ENCODE measurements at places on chromosomes 11 and 22.

- no peak for DNase-seq
These were observed 2.0 kb downstream of the JRKL start for GRCh38 chr11:96391698-96392307.

- no peak for DNase-seq
These were observed 4.8 kb downstream of the KIAA0930 start for GRCh38 chr22:45235851-45236342.

GRCh38 chr11:27497284-27497866 lies 9.2 kb downstream of the LIN7C start:
- no peak for DNase-seq

GRCh38 chr11:12167061-12168000 lies 56.9 kb downstream of the MICAL2 start:
- no peak for DNase-seq

- DNase-seq = no peak
These were observed 8.8 kb downstream of the LAYN start for GRCh38 chr11:111549196-111549868.

DNA sequence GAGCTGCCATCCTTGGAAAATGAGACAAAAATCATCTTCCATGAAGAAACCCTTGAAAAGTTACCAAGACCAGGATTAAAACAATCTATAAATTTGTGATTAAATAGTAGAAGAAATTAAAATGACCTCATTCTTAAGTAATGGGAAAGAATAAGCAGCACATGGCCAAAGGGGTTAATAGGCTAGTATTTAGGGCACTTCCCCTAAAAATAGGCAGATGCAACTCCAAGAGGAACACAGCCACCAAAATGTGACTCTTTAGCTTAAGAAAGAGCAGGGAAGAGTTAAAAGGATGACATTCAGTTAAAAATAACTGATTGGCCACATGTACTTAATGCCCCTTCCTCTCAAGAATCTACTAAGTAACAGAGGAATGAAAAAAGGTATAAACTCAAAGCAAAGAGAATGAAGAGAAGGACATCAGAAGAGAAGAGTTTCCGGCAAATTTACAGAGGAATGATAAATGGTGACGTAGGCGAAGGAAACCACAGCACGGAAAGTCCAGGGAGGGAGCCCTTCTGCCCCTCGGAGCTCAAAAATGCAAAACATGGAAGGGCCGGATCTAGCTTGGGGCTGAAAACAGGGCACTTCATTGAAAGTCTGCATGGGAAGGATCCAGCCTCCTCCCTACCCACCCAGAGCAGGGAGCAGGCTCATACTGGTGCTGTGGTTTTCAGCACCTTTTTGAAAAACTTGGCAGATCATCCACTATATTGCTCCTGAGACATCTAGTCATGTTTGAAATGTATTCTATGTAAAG lies 17.8 kb downstream of the SCUBE2 start:
- no peak for DNase-seq

- no peak for DNase-seq
These were observed 92.0 kb downstream of the CEP164 start for GRCh38 chr11:117419482-117420142.

GRCh38 chr11:133815636-133816035 lies 29.7 kb downstream of the SPATA19 start:
- DNase-seq = no peak

DNA sequence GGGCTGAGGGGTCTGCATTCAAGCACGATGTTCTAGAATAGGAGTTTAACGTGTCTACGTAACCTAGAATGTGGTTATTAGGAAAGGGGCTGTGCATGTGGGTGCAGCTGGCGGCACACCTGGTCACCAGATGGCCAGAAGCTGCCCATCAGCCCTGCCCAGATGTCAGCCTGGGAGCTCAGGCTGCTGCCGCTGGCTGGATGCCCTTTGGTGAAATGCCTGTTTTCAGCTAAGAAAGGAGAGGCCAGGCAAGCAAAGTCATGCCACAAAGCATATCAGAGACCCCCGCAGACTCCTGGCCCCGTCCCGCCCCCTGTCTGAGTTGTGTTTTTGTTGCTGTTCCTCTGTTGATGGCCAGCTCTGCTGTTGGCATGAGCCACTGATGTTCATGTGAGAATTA lies 11.3 kb upstream of the ADORA2A start:
- no peak for DNase-seq

DNA sequence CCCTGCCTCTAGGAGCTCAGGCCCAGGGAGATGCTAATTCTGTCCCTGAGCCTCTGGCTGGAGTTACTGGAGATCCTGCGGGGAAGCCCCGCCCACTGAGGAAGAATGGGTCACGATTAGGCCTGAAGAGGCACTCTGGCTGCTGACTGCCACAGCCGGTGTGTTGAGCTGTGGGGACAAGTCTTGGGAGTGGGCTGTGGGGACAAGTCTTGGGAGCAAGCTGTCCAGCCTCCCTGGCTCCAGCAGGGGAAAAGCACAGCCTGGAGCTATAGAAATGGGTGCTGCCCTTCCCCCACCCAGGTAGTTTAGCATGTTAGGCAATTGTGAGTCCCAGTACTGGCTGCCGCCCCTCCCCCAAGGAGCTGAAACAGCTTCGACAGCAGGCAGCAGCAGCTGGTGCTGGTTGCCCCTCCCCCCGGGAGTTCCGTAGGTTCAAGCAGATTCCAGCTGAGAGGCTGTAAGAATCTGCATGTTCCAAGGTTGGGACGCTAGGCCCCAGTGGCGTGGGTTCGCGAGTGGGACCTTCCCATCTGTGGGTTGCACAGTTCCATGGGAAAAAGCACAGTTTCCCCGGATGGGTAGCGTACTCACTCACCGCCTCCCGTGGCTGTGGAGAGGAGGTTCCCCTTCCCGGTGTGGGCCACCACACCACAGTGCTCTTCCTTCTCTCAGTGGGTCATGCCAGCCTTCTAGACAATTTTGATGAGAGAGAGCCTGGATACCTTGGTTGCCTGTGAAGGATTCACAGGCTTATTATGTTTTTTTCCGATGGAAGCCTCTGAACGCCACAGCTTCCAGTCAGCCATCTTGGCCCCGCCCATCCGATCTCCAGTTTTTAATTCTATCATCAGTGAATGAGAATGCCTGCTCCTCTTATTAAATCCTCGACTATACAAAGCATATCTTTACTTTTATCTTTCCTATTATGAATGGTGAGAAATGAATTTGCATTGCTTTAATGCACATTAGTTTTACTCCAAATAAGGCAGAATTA lies 61.5 kb downstream of the MSANTD4 start:
- no peak for DNase-seq

DNA sequence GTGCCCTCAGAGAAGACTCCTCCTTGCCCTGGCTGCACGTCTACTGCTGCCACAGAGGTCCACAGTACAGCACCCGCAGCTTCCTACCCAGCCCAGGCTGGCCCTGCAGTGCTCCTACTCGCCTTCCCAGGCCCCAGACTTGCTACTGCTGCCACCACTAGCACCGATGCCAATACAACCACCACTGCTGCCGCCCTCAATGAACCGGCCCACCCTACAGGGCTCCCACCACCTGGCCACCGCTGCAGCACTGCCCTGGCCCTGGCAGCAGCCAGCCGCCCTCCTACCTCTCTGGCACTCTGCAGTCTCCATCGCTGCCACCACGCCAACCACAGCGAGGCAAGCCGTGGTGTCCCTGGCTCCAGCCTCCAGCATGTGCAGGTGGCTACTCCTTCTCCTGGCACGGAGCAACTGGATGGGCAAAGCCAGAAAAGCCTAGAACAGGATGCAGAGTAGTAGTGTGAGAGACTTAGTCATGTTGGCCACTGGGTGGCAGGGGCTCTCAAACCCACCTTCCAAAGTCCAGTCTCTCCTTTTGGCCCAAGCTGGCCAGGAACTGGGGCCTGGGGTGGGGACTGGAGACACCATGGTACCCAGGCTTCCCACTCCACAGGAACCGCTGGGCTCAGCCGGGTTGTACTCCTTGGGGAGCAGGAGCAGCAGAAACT lies 39.4 kb downstream of the C22orf42 start:
- no peak for DNase-seq

DNA sequence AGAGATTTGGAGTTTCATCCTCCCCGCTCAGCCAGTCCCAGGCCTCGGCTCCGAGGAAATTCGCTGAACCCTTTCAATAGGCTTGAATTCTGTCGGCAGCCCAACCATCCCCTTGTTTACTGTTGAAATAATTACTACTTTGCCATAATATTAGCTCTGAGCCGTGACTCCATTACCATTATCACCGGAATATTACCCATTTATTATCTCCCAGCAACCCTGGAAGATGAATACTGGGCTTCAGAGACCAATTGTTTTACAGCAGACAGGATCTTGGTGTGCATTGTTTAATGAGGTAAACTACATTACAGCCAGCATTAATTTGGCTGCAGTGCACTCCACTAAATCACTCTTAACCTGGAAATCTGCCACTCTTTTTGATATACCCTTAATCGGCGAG lies 867.4 kb downstream of the NTM start:
- DNase-seq = no peak

- DNase-seq = no peak
These were observed 46.7 kb upstream of the SLC37A2 start for GRCh38 chr11:125016413-125016812.

DNA sequence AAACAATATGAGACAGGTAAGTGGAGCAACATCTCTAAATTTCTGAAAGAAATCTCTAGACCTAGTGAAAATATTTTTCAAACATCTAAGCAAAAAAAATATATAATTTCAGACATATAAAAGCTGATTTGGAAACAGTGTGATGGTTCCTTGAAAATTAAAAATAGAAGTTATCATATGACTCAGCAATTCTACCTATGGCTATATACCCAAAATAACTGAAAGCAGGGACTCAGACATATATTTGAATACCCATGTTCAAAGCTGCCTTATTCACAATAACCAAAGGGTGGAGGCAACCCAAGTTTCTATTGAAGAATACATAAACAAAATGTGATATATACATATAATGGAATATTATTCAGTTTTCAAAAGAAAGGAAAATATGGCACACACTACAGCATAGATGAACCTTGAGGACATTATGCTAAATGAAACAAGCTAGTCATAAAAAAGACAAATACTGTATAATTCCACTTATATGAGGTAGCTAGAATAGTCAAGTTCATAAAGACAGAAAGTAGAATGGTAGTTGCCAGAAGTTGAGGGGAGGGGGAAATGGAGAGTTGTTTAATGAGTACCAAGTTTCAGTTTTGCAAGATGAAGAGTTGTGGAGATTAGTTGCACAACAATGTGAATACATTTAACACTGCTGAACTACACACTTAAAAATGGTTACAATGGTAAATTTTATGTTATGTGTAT lies 300.4 kb downstream of the TTC28 start:
- no peak for DNase-seq

GRCh38 chr11:34135439-34135838 lies 30.0 kb downstream of the NAT10 start:
- no peak for DNase-seq

- peak; percentile 64 for DNase-seq
These were observed 86.6 kb downstream of the KCNQ1 start for GRCh38 chr11:2531277-2531986.

DNA sequence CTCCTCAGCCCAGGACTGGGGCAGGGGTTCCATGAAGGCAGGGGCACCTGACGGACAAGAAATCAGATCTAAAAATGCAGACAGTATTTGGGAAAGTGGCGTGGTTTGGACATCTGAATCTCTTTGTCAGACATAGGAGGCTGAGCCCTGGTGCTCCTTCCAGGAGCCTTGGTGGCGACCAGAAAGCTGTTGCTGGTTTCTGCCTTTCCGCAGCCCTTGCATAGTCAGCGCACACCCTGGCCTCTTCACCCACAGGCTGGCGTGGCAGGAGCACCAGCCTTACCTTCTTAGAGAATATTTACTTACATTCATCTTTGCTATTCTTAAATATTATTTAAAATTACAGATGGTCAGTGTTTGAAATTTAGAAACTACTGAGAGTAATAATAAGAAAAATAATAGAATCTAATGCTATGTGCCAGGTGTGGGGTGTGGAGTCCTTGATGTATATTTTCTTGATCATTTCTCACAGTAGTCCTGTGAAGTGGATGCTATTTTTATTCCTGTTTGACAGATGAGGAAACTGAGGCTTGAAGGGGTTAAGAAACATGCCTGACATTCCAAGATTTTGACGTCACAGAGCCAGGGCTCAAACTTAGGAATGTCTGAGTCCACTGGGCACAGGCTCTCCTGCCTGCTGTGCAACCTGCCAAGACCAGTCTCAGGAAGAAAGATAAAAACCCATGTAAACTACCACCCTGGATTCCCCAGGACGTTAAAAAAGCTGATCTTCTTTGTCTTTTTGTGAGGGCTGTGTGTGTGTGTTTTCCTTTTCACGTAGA lies 51.6 kb downstream of the TBC1D22A start:
- no peak for DNase-seq

- no peak for DNase-seq
These were observed 56.2 kb downstream of the MICAL3 start for GRCh38 chr22:17968126-17968525.

- DNase-seq = no peak
These were observed 23.3 kb downstream of the ALKBH3 start for GRCh38 chr11:43903969-43904368.

DNA sequence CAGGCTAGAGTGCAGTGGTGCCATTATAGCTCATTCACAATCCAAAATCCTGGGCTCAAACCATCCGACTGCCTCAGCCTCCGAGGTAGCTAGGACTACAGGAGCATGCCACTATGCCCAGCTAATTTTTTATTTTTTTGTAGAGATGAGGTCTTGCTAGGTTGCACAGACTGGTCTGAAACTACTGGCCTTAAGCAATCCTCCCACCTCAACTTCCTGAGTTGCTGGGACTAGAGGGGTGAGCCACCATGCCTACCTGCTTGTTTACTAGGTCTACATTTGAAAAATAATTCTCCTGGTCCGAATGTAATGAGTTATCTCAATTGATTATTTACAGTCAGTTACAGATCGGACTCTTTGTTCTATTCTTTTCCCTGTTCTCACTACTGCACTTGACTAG lies 22.0 kb downstream of the TAF1D start:
- DNase-seq = no peak

GRCh38 chr11:60265373-60266214 lies 14.9 kb upstream of the MS4A4A start:
- no peak for DNase-seq

DNA sequence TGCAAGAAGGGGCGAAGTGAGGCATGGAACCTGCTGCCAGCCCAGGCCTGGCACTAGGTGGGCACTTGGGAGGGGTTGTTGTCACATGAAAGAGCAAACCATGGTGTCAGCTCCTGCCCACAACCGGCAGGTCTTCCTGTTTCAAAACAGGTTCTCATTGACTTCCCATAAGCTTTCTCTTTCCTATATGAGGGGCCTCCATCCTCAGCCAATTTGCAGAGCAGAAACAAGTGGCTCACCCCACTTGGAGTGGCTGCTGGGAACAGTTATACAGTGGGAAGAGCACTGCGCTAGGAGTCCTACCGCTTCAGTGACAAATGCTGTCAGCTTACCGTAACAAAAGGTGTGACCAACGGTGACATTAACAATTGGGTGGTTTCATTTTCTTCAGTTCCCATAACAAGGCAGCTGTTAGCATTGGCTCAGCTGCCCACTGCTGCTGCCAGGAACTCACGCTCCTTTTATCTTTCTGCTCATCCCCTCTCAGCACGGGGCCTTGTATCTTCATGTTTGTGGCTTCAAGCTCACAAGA lies 10.2 kb upstream of the SSTR3 start:
- DNase-seq = no peak

GRCh38 chr22:37930270-37930951 lies 23.0 kb downstream of the C22orf23 start:
- DNase-seq = peak; percentile 52
